GM23338 (cell line): ENCODE measurements at places on chromosomes 3 and 15. TPM values are rescaled to one million over a fixed set of nuclear protein-coding genes. Genes with fewer than 3 reads are reported as not detected.

DNA sequence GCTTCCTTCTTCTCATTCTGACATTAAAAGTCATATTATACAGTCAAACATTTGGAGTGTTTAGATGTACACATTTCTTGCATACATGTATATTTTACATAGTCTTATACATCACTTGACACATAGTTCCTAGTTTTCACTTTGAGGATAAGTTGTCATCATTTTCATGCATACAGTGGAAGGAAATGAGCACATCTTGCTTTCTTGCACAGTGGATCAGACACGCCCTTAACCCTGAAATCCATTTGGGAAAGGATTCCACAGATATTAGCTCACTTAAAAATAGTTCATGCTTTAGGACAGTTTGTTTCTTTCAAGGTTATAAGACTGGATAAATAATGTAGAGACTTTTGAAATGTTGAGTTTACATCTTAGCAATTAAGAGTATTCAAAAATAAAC lies 148.6 kb upstream of the MME start:
- no peak for DNase-seq

CEMIP gene
- 0.27 and 0.33 TPM in 2 replicates for polyA plus RNA-seq

EPHB3 gene
- 0.54 and 0.57 TPM in 2 replicates for polyA plus RNA-seq

DNA sequence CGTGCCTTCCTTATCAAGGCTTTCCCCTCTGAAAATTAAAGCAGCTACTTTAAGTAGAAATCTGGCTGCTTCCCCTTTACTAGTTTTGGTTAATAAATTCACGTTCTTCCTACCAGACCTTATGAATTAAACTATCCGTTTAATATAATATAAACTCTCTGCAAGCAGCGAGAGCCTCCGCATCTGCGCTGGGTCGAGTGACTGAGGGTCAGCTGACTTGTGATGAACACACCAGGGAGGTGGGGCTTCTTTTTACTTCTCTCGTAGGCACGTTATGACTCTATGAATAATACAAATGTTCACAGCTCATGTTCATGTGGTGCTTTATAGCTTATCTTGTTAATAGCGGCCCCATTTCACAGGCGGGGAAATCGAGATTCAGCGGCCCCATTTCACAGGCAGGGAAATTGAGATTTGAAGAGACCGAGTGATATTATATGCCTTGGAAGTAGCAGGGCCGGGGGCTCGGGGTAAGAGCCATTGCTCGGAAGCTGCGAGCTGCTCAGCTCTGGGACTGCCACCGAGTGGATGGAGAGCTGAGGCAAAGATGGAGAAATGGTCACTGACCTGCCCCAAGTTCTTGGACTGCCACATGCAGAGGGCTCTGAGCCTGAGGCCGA lies 8.3 kb downstream of the MUC4 start:
- DNase-seq, result no peak

GRCh38 chr3:149421764-149422163 lies 44.3 kb upstream of the TM4SF1 start:
- no peak for DNase-seq
